ENCODE measurements at places on chromosomes 16 and 17. TPM values are rescaled to one million over a fixed set of nuclear protein-coding genes. Genes with fewer than 3 reads are reported as not detected.

The B3GNT9 gene
- 39.9 TPM for total RNA-seq

The GLYR1 gene
- total RNA-seq = 78.7 TPM

DNA sequence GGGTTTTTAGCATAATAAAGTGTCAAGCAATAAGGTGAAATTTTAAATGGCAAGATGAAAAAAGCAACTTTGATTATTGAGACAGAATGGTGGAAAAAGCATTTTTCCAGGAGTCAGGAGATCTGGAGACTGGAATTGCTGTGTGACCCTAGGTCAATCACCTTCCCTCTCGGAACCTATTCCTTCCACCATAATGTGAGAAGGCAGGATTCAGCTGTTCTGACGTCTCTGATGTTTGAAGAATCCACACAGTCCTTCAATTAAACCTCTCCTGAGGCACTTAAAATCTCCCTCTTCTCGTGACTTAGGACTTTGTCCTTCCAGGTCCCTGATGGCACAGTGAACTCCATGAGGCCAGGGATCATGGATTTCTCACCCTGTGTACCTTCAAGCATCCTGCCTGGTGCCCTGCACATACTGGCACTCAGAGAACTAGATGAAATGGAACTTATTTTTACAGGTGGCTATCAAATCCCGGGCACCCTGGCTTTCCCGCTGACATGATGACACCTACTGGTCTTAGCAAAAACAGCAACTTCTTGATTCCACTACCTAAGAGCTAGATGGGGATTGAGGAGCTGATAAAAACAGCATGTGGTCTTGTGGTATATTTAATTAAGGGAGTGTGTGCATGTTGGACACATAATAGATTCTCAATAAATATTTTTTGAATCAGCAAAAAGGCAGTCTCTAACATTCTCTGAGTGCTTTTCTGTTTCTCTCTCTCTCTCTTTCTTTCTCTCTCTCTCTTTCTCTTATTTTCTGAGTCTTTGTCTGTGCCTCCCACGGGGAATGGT lies 2.3 kb upstream of the CCDC182 start:
- DNase-seq = no peak

DNA sequence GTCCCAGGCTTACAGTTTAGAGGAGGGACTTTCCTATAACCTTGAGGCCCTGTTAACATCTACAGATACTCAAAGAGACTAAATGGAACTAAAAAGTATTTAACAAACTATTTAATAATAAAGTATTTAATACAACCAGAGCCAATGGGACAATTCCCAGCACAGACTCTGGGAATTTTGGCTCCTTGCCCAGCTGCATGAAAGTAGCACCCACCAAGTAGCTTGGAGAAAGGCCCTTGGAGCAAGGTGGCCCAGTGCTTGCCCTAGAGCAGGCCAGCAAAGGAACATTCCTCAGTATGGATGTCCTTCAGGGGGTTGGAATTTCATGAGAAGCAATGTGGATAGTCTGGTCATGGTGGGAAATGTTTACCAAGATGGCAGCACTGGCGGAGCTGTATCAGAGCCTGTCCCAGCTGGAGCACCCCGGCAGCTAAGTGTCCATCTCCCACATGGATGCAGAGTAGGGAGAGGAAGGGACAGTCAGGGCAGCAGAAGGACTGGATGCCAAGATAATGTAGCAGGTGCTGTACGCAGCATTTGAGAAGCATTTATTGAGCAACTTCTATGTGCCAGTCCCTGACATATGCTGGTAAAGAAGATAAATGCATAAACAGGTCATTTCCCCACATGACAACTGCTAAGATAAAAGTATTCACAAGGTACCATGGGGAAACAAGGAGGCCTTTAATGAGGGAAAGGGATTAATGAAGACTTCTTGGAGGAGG lies 5.2 kb upstream of the SMARCD2 start:
- no peak for DNase-seq

DNA sequence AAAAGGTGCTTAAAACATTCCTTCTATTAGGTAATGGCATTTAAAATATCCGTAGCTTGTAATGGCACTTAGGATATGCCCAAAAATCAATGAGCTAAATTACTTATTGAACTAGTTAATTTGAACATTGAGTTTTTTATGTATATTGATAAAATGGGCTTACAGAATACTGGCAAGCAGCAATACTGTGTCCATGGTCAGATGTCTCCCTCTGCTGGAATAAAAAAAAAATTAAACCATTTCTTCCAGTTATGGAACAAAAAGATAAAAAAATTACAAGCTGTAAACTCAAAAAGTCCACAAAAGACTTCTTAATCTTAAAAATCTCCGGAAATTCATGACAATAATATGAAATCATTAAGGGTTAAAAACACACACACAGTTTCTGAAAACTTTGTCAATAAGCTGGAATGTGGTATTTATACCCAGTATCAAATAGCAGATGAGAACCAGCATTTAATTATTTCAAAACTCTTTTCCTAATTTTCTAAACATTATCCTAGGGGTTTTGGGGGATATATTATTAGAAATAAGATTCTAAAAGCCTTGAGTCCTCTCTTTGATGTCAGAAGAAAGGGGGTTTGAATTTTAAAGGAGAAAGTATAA lies 21.5 kb upstream of the PSMD7 start:
- DNase-seq = no peak

- DNase-seq = no peak
Observed at GRCh38 chr16:24748242-24748641, 18.8 kb downstream of the TNRC6A start.

- no peak for DNase-seq
Observed at GRCh38 chr16:72109300-72109699, 15.7 kb downstream of the DHX38 start.

GRCh38 chr16:54585998-54586340 lies 299.4 kb upstream of the IRX3 start:
- no peak for DNase-seq

DNA sequence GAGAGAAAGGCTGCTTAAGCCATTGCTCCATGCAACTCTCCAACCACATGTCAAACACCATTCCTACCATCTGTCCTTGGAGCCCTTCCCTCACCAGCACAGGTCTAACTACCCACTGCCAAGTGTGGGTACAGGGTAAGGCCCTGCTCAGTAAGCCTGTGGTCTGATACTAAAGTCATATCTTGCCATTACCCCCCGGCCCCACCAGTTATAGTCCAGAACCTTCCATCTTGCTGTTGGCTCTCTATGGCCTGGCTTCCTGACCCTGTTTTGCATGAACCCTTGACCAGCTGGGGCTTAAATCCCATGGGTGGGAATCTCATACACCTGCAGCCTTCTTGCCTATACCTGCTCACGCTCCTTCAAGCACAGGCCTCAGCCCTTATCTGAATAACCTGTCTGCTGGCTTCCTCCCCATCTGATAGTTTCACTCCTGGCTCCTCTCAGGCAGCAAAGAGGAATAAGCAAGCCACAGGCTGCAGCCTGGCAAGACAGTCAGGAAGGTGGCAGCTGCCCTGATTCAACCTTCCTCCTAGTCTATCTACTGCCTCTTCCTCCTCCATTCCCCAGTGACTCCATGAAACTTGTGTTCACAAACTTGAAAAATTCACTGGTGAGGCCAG lies 64.1 kb downstream of the ZFHX3 start:
- DNase-seq = no peak

- DNase-seq = no peak
Observed at GRCh38 chr17:77366206-77366557, 225.4 kb downstream of the SEC14L1 start.

DNA sequence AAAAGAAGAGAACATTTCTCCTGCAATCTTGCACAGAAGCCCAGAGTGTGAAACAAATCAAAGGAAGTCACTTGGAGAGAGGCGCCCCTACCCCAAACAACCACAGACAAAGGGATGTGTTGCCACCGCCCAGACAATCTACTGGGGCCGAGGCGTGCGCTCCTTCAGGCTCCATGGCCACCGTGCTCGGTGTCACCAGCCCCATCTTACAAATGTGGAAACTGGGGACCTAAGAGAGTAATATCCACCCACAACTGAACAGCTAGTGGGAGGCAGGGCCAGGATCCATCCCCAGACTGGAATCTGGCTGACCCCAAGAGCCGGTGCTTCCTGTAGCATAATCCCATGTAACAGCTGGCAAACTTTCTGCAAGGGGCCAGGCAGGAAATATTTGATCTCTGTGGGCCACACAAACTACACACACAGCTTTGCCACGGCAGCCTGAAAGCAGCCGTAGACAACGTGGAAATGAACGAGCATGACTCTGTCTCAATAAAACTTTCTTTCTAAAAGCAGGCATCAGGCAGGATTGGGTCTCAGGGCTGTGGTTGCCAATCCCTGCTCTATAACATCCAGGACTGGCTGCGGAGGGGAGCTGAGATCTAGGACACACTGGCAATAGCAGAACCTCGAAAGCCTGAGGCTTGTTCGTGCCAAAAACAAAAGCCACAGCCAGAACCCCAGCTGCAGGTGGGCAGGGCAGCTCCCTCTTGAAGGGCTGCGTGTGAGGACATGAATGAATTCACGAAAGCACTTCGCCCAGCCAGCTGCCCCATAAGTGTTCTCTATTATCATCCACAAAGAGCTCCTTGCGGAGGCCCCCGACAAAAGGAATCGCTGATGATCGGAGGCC lies 26.6 kb upstream of the GINS2 start:
- no peak for DNase-seq

The STH gene
- not detected for total RNA-seq

- no peak for DNase-seq
Observed at GRCh38 chr17:40371261-40371929, 6.9 kb upstream of the GJD3 start.

GRCh38 chr17:43779145-43780125 lies 658 bp upstream of the DUSP3 start:
- no peak for DNase-seq

DNA sequence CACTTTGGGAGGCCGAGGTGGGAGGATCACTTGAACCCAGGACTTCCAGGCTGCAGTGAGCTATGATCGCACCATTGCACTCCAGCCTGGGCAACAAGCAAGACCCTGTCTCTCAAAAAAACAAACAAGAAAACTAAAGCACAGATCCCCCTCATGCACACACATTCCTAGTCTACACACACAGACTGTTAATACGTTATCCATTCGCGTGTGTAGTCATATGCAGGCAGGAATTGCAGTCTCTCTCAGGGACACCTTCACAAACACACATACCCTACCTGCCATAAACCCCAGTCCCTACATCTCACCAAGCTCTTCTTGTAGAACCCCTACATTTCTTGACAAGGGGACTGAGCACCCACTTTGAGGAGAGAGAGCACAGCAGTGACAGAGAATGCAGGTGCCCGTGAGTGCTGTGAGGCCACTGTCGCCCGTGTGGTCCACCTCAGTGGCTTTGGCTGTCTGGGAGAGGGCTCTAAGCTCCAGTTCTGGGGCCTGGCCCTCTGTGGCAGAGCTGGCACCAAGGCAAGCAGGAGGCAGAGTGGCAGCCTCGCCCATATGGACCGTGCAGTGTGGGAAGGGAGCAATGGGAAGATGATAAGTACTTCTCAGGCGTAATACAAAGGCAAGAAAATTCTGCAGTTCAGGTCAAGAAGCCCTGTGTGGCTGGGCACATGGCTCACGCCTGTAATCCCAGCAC lies 59.0 kb upstream of the RPH3AL start:
- DNase-seq = peak; percentile 44

The KRTAP9-4 gene
- total RNA-seq = not detected
